Mesenchymal stem cell (in vitro differentiated cells and primary cell): ENCODE measurements at places on chromosomes 2 and 18.

- peaks cover 2% of the 10 kb centered on the region for H3K4me1 ChIP-seq
- peaks cover 29% of the 10 kb centered on the region for H3K36me3 ChIP-seq
- H3K4me3 ChIP-seq, result no peak overlapping the region
- no peaks in the 10 kb centered on the region for H3K27me3 ChIP-seq
- no peak for DNase-seq
These were observed 239.3 kb downstream of the GBX2 start for GRCh38 chr2:235928751-235929370.

DNA sequence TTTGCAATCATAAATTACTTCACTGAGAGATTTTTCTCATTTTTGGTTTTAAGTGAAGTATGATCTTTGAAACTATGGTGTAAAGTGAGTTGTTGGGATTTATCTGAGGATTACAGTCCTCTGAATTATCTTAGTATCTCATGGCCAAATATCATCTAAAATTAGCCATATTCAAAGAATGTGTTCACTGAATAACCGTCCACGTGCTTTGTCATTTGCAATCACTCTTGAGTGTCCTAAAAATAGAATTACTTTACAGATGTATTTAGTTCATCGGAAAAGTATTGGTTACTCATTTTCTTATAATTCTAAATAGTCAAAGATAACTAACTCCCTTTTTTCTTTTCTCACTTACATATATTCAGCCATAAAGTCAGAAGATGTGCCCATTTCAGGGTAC is 141.2 kb downstream of the RTN4 start:
- H3K36me3 ChIP-seq, result no peaks in the 10 kb centered on the region
- H3K4me3 ChIP-seq, result no peak overlapping the region
- H3K4me1 ChIP-seq, result peaks cover 4% of the 10 kb centered on the region

- DNase-seq, result no peak
- peaks cover 4% of the 10 kb centered on the region for H3K4me1 ChIP-seq
- H3K27me3 ChIP-seq, result no peaks in the 10 kb centered on the region
- H3K4me3 ChIP-seq, result no peak overlapping the region
These were observed 37.5 kb downstream of the KCNS3 start for GRCh38 chr2:17915811-17916518.

DNA sequence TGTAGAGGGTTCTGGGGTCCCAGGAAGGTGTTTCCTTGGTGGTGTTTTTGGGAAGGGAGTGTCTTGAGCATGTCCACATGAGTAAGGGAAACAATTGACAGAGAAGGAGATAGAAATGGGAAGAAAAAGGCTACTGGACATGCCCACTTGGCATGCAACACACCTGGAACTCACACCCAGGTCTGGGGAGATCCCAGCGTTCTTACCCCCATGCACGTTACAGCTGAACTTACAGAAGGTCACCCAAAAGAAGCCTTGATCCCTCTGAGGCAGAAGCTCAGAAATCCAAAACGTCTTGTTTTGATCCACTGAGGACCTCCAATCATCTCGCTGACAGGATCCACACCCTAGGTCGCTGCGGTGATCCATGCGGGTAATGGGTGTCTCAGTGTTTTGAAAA is 142.0 kb downstream of the ZNF516 start:
- peaks cover 13% of the 10 kb centered on the region for H3K4me1 ChIP-seq
- no peaks in the 10 kb centered on the region for H3K27me3 ChIP-seq
- H3K36me3 ChIP-seq, result peaks cover 24% of the 10 kb centered on the region
- H3K4me3 ChIP-seq, result no peak overlapping the region
- H3K27ac ChIP-seq, result no peak overlapping the region
- DNase-seq, result no peak

- peaks cover 3% of the 10 kb centered on the region for H3K4me1 ChIP-seq
- H3K36me3 ChIP-seq, result no peaks in the 10 kb centered on the region
- no peak overlapping the region for H3K4me3 ChIP-seq
- H3K27ac ChIP-seq, result no peak overlapping the region
- no peak for DNase-seq
These were observed 15.2 kb downstream of the PAX3 start for GRCh38 chr2:222283634-222284033.

GRCh38 chr2:177812713-177813396 is 259.7 kb downstream of the PDE11A start:
- no peak overlapping the region for H3K27ac ChIP-seq
- DNase-seq, result no peak
- no peaks in the 10 kb centered on the region for H3K36me3 ChIP-seq
- H3K4me3 ChIP-seq, result no peak overlapping the region
- no peaks in the 10 kb centered on the region for H3K4me1 ChIP-seq
- H3K27me3 ChIP-seq, result peaks cover 8% of the 10 kb centered on the region

GRCh38 chr2:191069606-191070005 is 55.6 kb upstream of the STAT1 start:
- H3K4me1 ChIP-seq, result no peaks in the 10 kb centered on the region
- no peaks in the 10 kb centered on the region for H3K27me3 ChIP-seq
- H3K4me3 ChIP-seq, result no peak overlapping the region
- H3K27ac ChIP-seq, result no peak overlapping the region

- H3K27ac ChIP-seq, result peak overlapping the region; percentile 27
- no peak overlapping the region for H3K4me3 ChIP-seq
- DNase-seq, result peak; percentile 62
- H3K27me3 ChIP-seq, result peaks cover 55% of the 10 kb centered on the region
These were observed 342.8 kb downstream of the DYSF start for GRCh38 chr2:71796174-71796593.

DNA sequence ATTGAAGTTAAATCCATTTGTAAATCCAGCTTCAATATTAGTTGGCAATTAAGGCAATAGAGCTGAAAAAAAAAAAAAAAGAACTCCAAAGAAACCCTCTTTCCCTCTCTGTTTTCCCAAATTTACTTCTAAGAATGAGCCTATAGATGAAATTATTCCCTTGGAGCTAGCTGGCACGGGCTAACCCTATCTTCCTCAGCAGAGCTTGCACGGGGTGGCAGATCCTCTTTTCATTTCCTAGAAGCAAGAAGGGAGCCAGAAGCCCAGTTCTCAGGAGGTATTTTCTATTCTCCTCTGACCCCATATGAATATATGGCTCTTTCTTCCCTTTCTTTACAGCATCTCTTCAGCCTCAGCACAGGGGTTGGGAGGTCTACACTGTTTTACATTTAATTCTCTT is 426.0 kb downstream of the TGIF1 start:
- no peak overlapping the region for H3K27ac ChIP-seq
- no peaks in the 10 kb centered on the region for H3K27me3 ChIP-seq
- H3K4me3 ChIP-seq, result no peak overlapping the region
- peaks cover 6% of the 10 kb centered on the region for H3K36me3 ChIP-seq
